Activated CD4-positive, alpha-beta T cell treated with anti-CD3 and anti-CD28 coated beads, Interleukin-2, amount 10 ng/mL, durations not matched to agents 24 days and 14 days (primary cell): ENCODE measurements at places on chromosomes 1 and 21. TPM values are rescaled to one million over a fixed set of nuclear protein-coding genes. Genes with fewer than 3 reads are reported as not detected.

GRCh38 chr1:118360817-118361216, 175.8 kb upstream of the SPAG17 start:
- H3K27me3 ChIP-seq, result no peaks in the 10 kb centered on the region
- no peak for DNase-seq
- H3K4me1 ChIP-seq, result no peaks in the 10 kb centered on the region
- no peaks in the 10 kb centered on the region for H3K36me3 ChIP-seq
- H3K27ac ChIP-seq, result no peak overlapping the region

GRCh38 chr1:37892151-37893047, 33.0 kb upstream of the MTF1 start:
- no peak overlapping the region for H3K27ac ChIP-seq
- H3K27me3 ChIP-seq, result no peaks in the 10 kb centered on the region
- no peaks in the 10 kb centered on the region for H3K4me1 ChIP-seq
- no peak overlapping the region for H3K4me3 ChIP-seq
- H3K36me3 ChIP-seq, result peaks cover 15% of the 10 kb centered on the region

DNA sequence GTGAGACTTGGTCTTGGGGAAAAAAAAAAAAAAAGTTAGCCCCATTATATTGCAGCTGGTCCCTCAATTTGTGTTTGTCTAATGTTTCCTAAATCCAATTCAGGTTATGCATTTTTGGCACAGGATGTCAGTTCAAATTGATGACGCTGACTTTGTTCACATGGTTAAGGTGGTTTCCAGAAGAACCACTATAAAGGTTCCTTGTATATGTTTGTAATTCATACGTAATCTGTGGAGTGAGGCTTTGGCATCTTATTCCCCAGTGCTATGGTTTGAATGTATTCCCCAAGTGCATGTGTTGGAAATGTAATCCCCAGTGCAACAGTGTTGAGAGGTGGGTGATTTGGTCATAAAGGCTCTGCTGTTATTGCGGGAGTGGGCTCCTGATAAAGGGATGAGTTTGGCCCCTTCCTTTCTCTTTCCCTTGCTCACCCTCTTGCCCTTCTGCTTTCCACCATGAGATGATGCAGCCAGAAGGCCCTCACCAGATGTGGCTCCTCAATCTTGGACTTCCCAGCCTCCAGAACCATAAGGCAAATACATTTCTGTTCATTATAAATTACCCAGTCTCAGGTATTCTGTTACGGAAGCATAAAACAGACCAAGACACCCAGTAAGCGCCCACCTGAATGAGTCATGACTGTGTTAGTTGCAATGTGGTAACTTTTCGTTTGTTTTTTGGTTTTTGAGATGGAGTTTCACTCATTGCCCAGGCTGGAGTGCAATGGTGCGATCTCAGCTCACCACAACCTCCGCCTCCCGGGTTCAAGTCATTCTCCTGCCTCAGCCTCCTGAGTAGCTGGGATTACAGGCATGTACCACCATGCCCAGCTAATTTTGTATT, 19.5 kb upstream of the HLCS start:
- H3K27ac ChIP-seq, result peak overlapping the region; percentile 92
- peaks cover 1% of the 10 kb centered on the region for H3K27me3 ChIP-seq
- peak overlapping the region; percentile 73 for H3K4me3 ChIP-seq
- H3K4me1 ChIP-seq, result peaks cover 38% of the 10 kb centered on the region
- DNase-seq, result peak; percentile 80

DNA sequence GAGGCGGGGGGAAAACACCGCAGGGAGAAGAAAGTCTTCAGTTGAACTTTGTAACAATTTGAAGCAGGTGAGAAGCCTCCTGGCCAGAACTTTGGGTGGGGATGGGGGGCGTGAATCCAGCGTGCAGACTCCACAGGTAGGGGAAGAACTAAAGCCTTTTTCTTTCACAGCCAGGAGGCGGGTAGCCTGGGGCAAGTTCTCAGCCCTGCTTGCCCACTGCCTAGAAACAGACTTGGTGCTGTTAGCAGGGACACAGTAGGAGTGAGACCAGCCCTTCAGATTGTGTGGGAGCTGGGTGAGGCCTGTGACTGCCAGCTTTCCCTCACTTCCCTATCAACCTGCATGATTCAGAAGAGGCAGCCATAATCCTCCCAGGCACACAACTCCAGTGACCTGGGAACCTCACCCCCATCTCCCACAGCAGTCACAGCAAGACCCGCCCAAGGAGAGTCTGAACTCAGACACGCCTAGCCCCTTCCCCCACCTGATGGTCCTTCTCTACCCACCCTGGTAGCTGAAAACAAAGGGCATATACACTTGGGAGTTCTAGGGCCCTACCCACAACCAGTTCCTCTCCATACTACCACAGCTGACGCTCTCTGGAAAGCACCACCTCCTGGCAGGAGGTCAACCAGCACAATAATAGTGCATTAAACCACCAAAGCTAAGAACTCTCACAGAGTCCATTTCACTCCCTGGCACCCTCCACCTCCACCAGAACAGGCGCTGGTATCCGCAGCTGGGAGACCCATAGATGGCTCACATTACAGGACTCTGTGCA, 83.5 kb upstream of the CDC42BPA start:
- H3K4me3 ChIP-seq, result no peak overlapping the region
- no peaks in the 10 kb centered on the region for H3K27me3 ChIP-seq
- H3K27ac ChIP-seq, result no peak overlapping the region
- H3K36me3 ChIP-seq, result no peaks in the 10 kb centered on the region
- H3K4me1 ChIP-seq, result peaks cover 1% of the 10 kb centered on the region
- DNase-seq, result no peak

DNA sequence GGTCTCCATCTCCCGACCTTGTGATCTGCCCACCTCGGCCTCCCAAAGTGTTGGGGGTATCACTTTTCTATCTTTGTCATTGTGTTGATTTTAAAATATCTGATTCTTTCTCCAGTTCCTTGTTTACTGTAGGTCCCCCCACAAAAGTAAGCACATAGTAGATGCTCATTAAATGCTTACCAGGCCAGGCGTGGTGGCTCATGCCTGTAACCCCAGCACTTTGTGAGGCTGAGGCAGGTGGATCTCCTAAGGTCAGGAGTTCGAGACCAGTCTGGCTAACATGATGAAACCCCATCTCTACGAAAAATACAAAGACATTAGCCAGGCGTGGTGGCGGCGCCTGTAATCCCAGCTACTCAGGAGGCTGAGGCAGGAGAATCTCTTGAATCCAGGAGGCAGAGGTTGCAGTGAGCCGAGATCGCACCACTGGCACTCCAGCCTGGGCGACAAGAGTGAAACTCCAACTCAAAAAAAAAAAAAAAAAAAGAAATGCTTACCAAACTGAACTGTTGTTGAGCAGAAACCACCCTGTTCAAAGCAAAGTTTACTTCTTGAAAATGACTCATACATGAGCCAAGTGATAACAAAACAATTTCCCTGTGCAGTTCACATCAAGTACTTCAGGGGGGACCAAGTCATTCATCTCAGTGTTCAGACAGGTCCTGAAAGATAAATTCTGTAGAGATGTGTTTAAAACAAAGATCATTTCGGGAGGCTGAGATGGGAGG, 24.3 kb upstream of the NID1 start:
- no peaks in the 10 kb centered on the region for H3K36me3 ChIP-seq
- peaks cover 15% of the 10 kb centered on the region for H3K27me3 ChIP-seq
- peaks cover 6% of the 10 kb centered on the region for H3K4me1 ChIP-seq
- H3K27ac ChIP-seq, result no peak overlapping the region
- DNase-seq, result no peak

GRCh38 chr1:45929257-45929687, 125.9 kb downstream of the MAST2 start:
- H3K27me3 ChIP-seq, result no peaks in the 10 kb centered on the region
- H3K27ac ChIP-seq, result no peak overlapping the region
- H3K36me3 ChIP-seq, result no peaks in the 10 kb centered on the region
- no peak for DNase-seq

- no peak overlapping the region for H3K27ac ChIP-seq
- no peaks in the 10 kb centered on the region for H3K27me3 ChIP-seq
- H3K36me3 ChIP-seq, result no peaks in the 10 kb centered on the region
- DNase-seq, result no peak
- H3K4me3 ChIP-seq, result no peak overlapping the region
- no peaks in the 10 kb centered on the region for H3K4me1 ChIP-seq
Observed at GRCh38 chr21:43211072-43211759, 42.4 kb downstream of the CRYAA start.

GRCh38 chr1:232940262-232940661, 10.1 kb upstream of the NTPCR start:
- H3K4me3 ChIP-seq, result no peak overlapping the region
- H3K4me1 ChIP-seq, result peaks cover 18% of the 10 kb centered on the region
- peaks cover 3% of the 10 kb centered on the region for H3K27me3 ChIP-seq
- no peaks in the 10 kb centered on the region for H3K36me3 ChIP-seq

- H3K4me3 ChIP-seq, result no peak overlapping the region
- peaks cover 2% of the 10 kb centered on the region for H3K36me3 ChIP-seq
- H3K27ac ChIP-seq, result peak overlapping the region; percentile 23
- H3K27me3 ChIP-seq, result no peaks in the 10 kb centered on the region
Observed at GRCh38 chr1:40897513-40897912, 35.4 kb upstream of the CITED4 start.

DNA sequence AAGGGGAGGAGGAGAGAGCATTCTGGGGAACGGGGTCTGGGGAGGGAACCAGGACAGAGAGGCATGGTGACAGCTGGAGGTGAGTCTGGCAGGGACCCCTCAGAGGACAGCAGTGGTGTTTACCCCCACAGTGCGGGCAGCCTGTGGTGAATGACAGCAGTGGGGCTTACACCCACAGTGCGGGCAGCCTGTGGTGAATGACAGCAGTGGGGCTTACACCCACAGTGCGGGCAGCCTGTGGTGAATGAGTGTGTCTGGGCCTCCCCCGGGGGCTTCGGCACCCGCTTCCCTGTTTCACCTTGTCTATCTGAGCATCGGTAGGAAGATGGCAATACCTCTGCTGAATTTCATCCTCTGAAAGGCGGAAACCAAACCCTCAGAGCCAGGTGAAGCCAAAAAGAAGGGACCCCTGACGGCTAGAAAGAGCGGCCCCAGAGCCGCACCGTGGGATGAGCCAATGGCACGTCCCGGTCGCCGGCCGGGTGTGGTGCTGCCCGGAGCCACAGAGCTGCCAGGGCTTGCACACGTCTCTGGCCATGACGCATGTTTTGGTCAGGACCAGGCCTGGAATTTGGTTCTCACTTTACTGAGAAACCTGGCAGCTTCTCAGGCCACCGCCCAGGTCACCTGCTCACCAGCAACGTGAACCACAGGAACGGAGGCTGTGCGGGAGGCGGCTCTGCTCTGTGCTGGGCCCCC, 54.1 kb downstream of the SIK1 start:
- DNase-seq, result no peak
- H3K27ac ChIP-seq, result no peak overlapping the region
- H3K27me3 ChIP-seq, result no peaks in the 10 kb centered on the region
- H3K36me3 ChIP-seq, result no peaks in the 10 kb centered on the region
- H3K4me1 ChIP-seq, result peaks cover 4% of the 10 kb centered on the region
- H3K4me3 ChIP-seq, result no peak overlapping the region

DNA sequence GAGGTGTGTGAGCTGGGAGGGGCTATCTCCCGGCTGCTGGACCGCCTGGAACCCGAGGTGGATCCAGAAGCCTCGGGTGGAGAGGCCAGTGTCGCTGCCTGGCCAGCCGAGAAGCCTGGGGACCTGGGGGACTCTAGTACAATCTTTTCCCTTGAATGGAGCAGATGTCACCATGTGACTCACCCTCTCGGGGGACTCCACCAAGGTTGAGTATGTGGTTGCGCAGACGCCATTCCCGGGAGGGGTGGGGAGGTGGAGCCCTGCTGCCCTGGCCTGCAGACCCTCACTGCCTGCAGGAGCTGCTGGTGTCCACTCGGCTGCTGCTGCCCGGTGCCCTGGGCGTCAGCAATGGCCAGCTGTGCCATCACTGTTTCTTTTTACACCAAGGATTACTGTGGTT, 40.3 kb downstream of the TP73 start:
- H3K4me1 ChIP-seq, result no peaks in the 10 kb centered on the region
- no peak overlapping the region for H3K4me3 ChIP-seq
- no peaks in the 10 kb centered on the region for H3K36me3 ChIP-seq
- DNase-seq, result no peak

- peaks cover 46% of the 10 kb centered on the region for H3K27me3 ChIP-seq
- no peaks in the 10 kb centered on the region for H3K36me3 ChIP-seq
- H3K27ac ChIP-seq, result no peak within 1 kb of the TSS
Observed at GRCh38 chr1:237041795-237042525, at the start of gene RYR2. Gene RYR2 (plus strand): TSS chr1:237042184. CDS start chr1:237042522, 338 bp downstream.

DNA sequence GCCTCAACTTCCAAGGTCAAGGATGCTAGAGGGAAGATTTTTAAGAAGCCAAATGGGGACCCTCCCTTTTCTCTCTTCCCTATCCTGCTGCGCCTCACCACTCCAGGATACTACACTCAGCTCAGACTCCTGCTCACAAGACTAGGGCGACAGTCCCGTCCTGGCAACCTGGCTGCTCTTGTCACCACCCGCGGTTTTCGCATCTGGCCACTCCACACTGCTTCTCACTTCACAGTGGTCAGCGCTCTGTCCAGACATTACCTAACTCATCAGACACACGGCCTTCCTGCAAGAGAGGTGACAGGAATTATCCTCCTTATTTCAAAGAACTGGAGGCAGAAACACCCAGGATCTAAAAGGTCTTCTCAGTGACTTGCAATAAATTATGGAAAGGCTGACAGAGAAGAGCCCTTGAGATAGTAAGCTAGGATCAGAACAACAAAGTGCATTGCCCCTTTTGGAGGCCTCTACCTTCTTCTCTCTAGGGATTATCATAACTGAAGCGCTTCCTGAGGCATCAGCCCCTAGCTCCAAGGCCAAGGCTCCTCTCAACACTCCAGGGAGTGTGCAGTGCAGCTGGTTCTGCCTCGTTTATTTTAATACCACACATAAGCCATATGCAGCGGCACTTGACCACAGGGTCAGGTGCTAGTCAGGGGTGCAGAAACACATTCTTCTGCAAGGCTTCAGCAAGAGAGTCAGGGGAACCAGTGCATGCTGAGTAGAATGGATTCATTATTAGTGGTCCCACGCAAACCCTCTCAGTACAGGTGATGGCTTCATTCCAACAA, 41.9 kb downstream of the ASTN1 start:
- DNase-seq, result no peak
- H3K27me3 ChIP-seq, result no peaks in the 10 kb centered on the region
- no peak overlapping the region for H3K27ac ChIP-seq

- no peak overlapping the region for H3K4me3 ChIP-seq
- H3K27ac ChIP-seq, result peak overlapping the region; percentile 8
- H3K27me3 ChIP-seq, result peaks cover 3% of the 10 kb centered on the region
- no peak for DNase-seq
Observed at GRCh38 chr1:8202182-8202905, 115.6 kb upstream of the SLC45A1 start.

- H3K4me1 ChIP-seq, result peaks cover 31% of the 10 kb centered on the region
- no peak overlapping the region for H3K4me3 ChIP-seq
- DNase-seq, result no peak
- H3K27me3 ChIP-seq, result no peaks in the 10 kb centered on the region
- peak overlapping the region; percentile 10 for H3K27ac ChIP-seq
Observed at GRCh38 chr1:156801409-156802121, 15.1 kb downstream of the SH2D2A start.

- no peaks in the 10 kb centered on the region for H3K4me1 ChIP-seq
- H3K27me3 ChIP-seq, result no peaks in the 10 kb centered on the region
- no peak for DNase-seq
- no peaks in the 10 kb centered on the region for H3K36me3 ChIP-seq
Observed at GRCh38 chr21:15128267-15128666, 63.5 kb upstream of the NRIP1 start.

GRCh38 chr21:33359446-33359845, 34.7 kb downstream of the IFNAR1 start:
- H3K27me3 ChIP-seq, result no peaks in the 10 kb centered on the region
- peaks cover 23% of the 10 kb centered on the region for H3K4me1 ChIP-seq
- no peak for DNase-seq
- no peak overlapping the region for H3K4me3 ChIP-seq
- H3K27ac ChIP-seq, result no peak overlapping the region

EFNA1 gene
- 0.24 TPM in 1 of 2 replicates, not detected in the other for total RNA-seq

TCEA3 gene
- 6.7 and 7.8 TPM in 2 replicates for total RNA-seq

C1orf185 gene
- not detected in 2 replicates for total RNA-seq

F13B gene
- total RNA-seq, result not detected in 2 replicates

GJA4 gene
- not detected in 2 replicates for total RNA-seq

TLR5 gene
- 0.09 TPM in 1 of 2 replicates, not detected in the other for total RNA-seq

FCN3 gene
- not detected in 2 replicates for total RNA-seq

SLAMF6 gene
- total RNA-seq, result 53.8 and 55.4 TPM in 2 replicates

SELP gene
- total RNA-seq, result 0.14 TPM in 1 of 2 replicates, not detected in the other
